ENCODE measurements at places on chromosomes 1 and 21.

- DNase-seq = no peak
These were observed 143.1 kb upstream of the KCNE2 start for GRCh38 chr21:34220556-34221195.

DNA sequence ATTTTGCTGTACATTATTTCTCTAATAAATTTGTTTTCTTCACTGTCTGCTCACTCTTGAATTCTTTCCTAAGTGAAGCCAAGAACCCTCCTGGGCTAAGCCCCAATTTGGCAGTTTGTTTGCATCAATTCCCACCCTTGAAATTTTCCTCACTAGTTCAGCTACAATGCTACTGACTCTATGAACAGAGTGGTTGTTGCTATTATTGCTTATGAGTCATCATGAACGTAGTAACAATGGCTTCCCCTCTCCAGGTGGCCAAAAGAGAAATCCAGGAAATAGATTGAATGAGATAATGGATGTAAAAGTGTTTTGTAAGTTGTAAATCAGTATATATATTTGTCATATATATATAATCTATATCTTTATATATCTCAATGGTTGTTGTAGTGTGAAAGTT lies 193.0 kb downstream of the URB2 start:
- no peak for DNase-seq

DNA sequence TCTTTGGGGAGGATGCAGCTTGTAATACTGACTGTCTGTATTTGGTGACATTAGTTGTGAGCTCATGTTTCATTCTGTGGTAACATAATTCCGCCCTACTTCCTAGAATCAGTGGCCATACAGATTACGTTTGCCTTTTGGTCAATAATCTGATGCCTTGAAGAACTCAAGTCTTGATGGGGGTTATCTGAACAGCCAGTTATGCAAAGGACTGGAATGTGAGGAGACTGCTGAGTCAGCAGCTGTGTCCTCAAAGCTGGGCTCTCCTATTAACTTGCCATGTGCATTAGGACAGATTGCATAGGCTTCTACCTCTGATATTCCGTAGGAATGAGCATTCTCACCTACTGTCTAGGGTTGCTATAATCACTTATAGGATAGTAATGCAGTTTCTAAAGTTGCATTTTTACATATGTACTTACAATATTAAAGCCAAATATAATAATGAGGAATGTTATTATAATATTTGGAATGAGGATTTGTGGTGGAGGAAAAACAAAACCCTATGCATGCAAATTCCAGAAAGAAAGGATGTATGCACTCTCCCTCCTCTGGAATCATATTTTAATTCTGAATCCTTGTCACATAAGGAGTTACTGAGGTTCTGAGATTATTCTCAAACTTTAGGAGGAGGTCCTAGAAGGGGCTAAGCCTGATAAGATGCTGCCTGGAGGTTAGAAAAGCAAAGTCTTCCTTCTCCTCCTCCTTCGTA lies 116.0 kb downstream of the NOS1AP start:
- no peak for DNase-seq

- peak; percentile 88 for DNase-seq
These were observed 48.1 kb downstream of the SPATA46 start for GRCh38 chr1:162328512-162328911.

DNA sequence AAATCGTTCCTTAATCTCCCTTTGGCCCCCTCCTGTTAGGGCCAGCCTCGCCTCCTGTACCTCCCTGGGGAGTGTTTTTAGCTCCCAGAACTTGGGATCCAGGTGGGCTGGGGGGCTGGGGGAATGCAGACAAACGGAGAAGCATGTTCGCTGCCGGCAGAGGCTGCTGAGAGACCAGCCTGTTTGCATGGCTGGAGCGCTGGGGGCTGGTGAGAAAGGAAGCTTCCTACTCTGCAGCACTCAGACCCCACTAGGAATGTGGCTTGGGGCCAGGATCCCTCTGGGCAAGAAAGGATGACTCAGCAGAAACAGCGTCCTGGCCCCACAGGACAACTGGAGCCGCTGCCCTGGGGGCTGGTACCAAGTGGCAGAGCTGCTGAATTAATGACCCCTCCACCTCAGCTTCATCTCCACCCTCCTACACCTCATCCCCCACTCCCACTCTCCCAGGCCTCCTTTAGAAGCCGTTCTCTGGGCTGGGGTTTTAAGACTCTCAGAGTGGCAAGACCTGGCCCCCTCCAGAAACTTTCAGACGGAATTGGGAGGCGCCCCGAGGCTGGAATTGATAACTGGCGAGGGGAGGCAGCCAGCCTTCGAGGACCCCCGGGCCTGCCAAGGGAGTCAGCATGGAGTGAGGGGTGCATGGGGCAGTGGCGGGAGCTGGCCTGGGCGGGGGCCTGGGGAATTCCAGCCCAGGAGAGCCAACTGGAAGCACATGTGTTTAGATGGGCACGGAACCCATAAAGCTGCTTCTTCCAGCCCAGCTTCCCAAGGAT lies 28.5 kb upstream of the EPS8L3 start:
- peak; percentile 69 for DNase-seq

- DNase-seq = peak; percentile 81
These were observed 19.4 kb downstream of the RRP15 start for GRCh38 chr1:218304281-218305039.

GRCh38 chr1:36516372-36517010 lies 33.8 kb upstream of the CSF3R start:
- DNase-seq = peak; percentile 65

- no peak for DNase-seq
These were observed 23.8 kb downstream of the PIP5K1A start for GRCh38 chr1:151222130-151222529.

DNA sequence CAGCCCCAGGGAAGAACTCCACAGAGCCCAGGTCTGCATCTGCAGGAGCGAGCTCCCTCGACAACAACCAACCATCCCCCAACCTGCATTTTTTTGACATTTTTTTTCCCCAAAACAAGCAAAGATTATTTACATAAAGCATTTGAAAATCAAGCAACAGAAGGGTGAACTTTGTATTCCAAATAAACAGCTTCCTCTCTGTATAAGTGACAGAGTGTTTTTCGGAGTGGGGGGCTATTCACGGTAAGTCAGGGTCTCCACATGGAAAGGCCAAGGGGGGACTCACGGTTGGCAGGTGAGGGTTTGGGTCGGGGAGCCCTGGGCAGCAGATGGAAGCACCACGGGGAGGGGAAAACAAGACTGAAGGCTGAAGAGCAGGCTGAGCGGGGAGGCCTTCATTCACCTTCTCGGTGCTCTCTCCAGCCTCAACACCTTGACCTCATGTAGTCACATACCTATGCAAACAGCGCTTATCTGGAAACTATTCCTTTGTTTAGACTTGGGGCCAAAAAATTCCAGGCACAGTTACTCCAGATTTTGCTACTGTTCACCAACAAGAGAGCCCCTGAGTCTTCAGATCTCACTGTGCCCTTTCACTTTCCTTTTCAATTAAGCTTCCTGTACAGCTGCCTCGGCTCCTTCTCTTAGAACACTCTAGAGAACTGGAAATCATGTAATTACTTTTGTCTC lies 27.6 kb downstream of the C2CD2 start:
- DNase-seq = no peak

DNA sequence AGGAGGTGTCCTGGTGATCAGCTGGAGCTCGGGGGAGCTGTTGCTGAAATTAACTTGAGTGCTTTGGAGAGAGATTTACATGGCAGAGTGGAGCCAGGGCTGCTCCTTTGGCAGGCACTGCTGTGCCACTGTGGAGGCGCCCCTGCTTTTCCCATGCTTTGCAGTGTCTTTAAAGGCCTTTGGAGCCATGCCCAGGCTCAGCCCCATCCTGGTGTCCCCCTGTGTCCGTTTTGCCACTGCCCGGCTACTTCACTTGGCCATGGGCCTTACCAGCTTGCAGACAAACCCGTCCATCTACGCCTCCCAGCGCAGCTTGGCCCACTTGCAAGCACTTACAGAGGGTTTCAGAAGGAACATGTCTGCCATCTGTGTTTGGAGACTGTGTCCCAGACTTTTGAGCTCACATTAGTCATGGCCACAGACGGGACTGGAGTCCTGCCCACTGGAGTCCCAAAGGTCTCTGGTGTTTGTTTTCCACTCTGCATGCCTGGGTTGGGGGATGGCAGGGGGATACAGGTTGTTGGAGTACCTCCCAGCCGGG lies 18.2 kb upstream of the LAMTOR5 start:
- no peak for DNase-seq

DNA sequence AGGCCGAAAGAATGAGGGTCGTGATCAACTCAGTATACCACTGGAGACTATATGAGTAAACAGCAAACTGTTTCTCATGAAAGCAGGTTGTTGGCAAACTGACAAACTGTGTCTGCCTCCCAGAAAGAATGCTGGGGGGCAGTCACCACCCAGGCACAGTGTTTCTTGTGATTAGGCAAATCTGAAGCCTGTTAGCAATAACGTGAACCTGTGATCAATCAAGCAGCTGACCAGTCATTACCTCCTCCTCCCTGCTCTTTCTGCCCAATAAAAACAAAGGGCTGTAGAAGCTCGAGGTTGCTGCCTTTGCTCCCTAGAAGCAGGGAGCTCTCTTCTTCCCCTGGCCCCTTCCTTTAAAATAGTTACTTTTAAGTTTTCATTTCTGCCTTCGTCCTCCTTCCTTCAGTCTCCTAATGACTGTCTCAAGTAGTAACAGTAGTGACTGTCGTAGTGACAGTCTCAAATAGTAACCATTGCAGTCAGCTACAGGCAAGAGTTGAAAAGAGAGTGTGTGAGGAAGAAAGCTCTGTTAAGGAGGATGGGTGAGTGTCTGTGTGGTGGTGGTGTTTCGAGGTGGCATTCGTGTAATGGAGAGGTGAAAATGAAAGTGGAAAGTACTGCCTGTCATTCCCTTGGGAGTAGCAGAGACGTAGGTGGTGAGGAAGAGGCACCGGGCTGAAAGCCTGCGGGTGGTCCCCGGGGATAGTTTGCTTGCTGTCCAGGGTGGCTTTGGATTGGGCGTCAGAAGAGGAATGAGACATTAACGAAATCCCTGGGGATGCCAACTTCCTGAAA lies 14.5 kb downstream of the HHAT start:
- DNase-seq = peak; percentile 33

GRCh38 chr1:54811739-54812655 lies 10.9 kb upstream of the TTC22 start:
- no peak for DNase-seq

GRCh38 chr1:147670319-147671001 lies at the start of gene ACP6:
Gene ACP6, minus strand, starts transcription at chr1:147670524. Its CDS starts 476 bp downstream, at chr1:147670048.
- DNase-seq = peak; percentile 92

DNA sequence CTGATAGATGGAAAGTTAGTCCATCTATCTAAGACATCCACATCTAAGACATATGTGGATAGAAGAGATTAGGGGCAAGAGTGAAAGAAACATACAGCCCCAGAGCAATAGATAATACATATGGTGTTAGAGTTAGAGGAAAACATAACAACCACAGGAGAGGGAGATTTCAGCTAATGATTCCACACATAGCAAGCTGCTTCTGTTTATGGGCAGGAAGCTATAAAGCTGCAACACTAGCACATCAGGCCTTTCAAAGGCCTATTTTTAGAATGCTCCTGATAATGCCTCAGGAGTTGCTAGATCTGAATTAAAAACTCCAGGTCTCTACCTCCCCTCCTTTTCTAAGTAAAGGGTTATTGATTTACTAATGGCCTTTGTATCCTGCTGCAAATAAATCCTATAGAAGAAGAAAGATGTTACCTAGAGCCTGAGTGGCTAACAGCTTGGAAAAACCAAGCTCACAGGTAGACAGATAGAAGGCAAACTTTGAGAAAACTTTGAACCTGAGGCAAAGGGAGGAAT lies 36.1 kb downstream of the BRINP2 start:
- DNase-seq = no peak

- no peak for DNase-seq
These were observed 275.1 kb downstream of the PTPRU start for GRCh38 chr1:29511436-29511835.

GRCh38 chr1:6206520-6206855 lies 569 bp downstream of the RNF207 start:
- no peak for DNase-seq

DNA sequence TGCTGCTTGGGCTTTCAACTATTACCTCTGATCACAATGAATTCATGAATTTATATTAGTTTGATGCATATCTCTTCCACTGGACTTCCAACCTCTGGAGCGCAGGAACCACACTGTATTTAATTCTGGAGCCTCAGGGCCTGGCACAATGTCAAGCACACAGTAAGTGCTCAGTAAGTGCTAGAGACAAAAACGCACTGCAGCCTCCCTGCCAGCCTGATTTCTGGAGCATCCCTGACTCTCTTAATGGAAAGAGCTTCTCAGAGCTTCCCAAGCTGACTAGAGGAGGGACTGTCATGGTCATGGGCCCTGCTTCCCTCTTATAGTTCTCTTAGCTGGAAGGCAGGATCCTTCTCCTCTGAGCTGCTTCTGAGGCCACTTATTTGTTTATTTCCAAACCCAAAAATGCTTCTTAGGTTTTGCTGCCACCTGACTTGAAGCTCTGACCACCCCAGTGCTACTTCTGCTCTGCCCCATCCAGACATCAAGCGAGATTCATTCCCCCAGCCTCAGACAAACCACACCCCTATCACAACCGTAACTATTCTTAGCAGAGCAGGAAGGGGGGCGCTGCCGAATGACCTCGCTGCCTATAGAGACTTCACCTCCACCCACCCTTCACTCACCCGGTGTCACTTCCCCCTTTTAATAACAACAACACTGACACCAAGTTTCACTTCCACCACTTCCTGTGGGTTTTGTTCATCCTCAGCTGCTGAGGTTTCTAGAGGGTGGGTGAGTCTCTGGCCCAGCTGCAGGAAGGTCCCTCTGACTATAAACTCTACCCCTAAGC lies 33.6 kb downstream of the NUAK2 start:
- no peak for DNase-seq

GRCh38 chr1:31705080-31705866 lies 1.5 kb upstream of the COL16A1 start:
- no peak for DNase-seq

- no peak for DNase-seq
These were observed 1.8 kb downstream of the TRIM46 start for GRCh38 chr1:155175281-155175926.

DNA sequence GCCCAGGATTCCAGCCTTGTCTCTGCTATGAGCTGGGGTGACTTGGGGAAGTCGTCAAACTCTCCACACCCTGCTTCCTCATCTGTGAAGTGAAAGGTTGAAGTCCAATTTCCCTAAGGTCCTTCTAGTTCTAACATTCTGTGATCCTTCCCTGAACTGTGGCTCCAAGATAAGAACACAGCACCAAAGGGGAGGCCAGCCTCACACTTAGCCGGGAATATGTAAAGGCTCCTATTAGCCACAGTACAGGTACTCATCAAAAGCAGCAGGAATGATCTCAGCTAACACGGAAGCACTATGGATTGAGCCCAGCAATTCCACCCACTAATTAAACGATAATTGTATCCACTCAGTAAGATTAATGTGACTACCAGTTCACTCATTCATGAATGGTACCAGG lies 4.0 kb downstream of the SLC30A10 start:
- no peak for DNase-seq

- no peak for DNase-seq
These were observed 244.8 kb downstream of the DNM3 start for GRCh38 chr1:172086137-172086536.

- no peak for DNase-seq
These were observed 698.0 kb upstream of the RGS18 start for GRCh38 chr1:191460234-191460633.

GRCh38 chr1:35319988-35320713 lies 51.6 kb downstream of the ZMYM4 start:
- no peak for DNase-seq

Data from NCI-H2081 (cell line).